ENCODE measurements at places on chromosomes 11 and 22.
A peak's percentile ranks its signal among the peaks of the same experiment; 100 is the strongest.

- H3K27ac ChIP-seq = no peak overlapping the region
- DNase-seq = no peak
- no peaks in the 10 kb centered on the region for H3K36me3 ChIP-seq
- peaks cover 15% of the 10 kb centered on the region for H3K4me1 ChIP-seq
- no peak overlapping the region for H3K4me3 ChIP-seq
Measured at GRCh38 chr11:115926138-115926537, 421.9 kb upstream of the CADM1 start.

GRCh38 chr11:17643506-17644405, 75.6 kb upstream of the MYOD1 start:
- no peaks in the 10 kb centered on the region for H3K36me3 ChIP-seq
- peaks cover 13% of the 10 kb centered on the region for H3K27me3 ChIP-seq
- no peak overlapping the region for H3K27ac ChIP-seq
- no peaks in the 10 kb centered on the region for H3K4me1 ChIP-seq
- no peak overlapping the region for H3K4me3 ChIP-seq

DNA sequence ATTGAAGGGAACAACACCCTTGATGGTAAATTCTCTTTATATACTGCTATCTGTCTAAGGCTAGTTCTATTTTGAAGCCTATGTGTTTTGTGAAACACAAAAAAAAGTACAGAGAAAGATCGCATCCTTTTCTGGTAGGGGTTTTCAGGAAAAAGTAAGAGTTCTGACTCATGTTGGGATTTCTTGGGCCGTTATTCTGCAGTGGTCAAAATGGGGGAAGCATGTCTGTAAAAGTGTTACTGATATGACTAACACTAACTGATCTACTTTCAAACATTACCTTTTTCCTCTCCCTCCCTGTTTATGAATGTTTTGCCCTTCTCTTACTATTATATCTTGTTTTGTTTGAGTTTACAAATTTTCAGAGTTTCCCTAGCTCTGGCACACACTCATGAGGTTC, 53.9 kb downstream of the CTNND1 start:
- DNase-seq = no peak
- H3K4me1 ChIP-seq = peaks cover 7% of the 10 kb centered on the region
- no peaks in the 10 kb centered on the region for H3K27me3 ChIP-seq
- peaks cover 32% of the 10 kb centered on the region for H3K36me3 ChIP-seq

DNA sequence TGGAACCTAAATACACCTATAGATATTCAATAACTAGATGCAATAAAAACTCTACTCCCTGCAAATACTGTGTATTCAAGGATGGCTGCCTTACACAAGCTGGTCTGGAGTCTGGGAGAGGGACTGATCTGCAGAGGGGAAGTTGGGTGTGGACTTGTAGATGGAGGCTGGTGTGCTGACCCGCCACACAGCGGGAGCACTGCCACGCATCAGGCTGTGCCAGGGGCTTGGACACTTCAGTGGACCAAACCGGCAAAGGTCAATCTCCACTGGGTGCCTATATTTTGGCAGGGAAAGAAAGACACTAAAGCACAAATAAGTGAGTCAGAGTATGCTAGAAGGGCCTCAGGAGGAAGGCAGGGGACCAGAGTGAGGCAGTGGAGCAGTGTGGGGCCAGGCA, 2.1 kb upstream of the SHANK3 start:
- peaks cover 13% of the 10 kb centered on the region for H3K4me1 ChIP-seq
- DNase-seq = no peak
- H3K27ac ChIP-seq = no peak overlapping the region
- no peak overlapping the region for H3K4me3 ChIP-seq
- H3K36me3 ChIP-seq = no peaks in the 10 kb centered on the region

GRCh38 chr22:20905415-20906386, 11.5 kb upstream of the CRKL start:
- no peak overlapping the region for H3K4me3 ChIP-seq
- no peak overlapping the region for H3K27ac ChIP-seq
- DNase-seq = no peak

- H3K4me3 ChIP-seq = no peak overlapping the region
- no peaks in the 10 kb centered on the region for H3K27me3 ChIP-seq
- H3K27ac ChIP-seq = no peak overlapping the region
- no peaks in the 10 kb centered on the region for H3K36me3 ChIP-seq
Measured at GRCh38 chr22:32909581-32910428, 108.3 kb downstream of the TIMP3 start.

GRCh38 chr11:7936615-7937014, 4.9 kb downstream of the OR10A3 start:
- no peak overlapping the region for H3K4me3 ChIP-seq
- no peak for DNase-seq
- H3K4me1 ChIP-seq = no peaks in the 10 kb centered on the region
- H3K36me3 ChIP-seq = no peaks in the 10 kb centered on the region
- H3K27me3 ChIP-seq = peaks cover 56% of the 10 kb centered on the region

DNA sequence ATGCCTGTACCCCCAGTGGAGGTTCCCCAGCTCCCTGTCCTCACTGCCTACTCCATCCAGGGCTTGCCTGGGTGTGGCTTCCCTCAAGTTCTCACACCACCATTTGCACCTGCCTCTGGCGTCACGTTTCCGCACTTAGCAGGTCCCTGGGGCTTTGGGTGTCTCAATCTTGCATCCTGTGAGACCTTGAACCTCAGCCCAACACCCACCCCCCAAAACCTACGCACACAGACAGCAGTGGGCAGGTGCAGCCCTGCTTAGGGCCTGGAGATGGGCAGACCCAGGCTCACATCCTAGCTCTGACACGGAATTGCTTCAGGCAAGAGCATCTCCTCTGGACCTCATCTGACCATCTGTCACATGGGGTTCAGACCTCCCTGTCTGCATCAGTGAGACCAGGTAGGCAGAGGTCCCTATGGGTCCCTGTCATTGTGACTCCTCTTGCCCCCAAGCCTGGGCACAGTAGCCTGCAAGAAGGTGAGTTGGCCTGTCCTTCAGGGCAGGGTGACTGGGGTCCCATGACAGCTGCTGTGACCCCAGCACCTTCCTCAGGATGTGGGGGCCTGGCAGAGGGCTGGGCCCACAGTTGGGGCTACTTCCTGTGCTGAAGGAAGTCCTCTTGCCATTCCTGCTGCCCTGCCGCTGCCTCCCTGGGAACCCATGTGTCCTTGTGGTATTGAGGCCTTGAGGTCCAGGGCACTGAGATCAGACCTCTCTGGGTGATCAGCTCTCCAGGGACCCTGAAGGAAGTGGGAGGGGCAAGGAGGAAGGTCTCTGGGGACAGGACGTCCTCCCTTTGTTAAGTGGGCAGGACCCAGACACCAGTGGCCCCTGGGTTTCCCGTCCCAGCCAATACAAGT, 2.0 kb downstream of the SIPA1 start:
- H3K4me3 ChIP-seq = peak overlapping the region; percentile 93
- DNase-seq = peak; percentile 62
- peaks cover 63% of the 10 kb centered on the region for H3K4me1 ChIP-seq
- no peaks in the 10 kb centered on the region for H3K27me3 ChIP-seq
- peaks cover 87% of the 10 kb centered on the region for H3K36me3 ChIP-seq

- H3K27ac ChIP-seq = no peak overlapping the region
- H3K27me3 ChIP-seq = no peaks in the 10 kb centered on the region
- DNase-seq = no peak
Measured at GRCh38 chr11:125637840-125638239, 12.9 kb downstream of the CHEK1 start.

DNA sequence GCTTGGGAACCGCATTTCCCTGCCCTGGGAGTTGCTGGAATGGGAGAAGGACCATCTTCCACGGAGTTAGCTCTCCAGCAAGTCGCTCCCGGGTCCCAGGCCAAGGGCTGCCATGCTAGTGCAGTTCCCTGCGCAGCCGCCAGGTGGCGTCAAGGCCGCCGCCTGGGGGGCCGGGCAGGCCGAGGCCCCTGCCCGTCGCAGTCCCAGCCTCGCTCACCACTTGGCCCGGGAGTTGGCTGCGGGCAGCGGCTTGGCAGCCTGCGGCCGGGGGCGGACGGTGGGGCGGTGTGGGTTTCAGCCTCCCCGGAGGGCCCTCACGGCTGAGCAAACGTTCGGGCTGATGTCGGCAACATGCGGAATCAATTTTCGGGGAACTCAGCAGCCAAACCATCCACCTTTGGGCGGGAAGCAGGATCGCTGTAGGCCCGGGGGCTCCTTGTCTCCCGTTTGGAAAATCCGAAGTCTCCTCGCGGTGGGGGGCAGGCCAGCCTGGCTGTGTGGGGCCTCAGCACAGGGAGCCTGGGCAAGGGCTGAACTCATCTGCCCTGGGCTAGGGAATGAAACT, 415.1 kb downstream of the SOX6 start:
- no peaks in the 10 kb centered on the region for H3K36me3 ChIP-seq
- no peak overlapping the region for H3K27ac ChIP-seq
- no peaks in the 10 kb centered on the region for H3K4me1 ChIP-seq
- H3K27me3 ChIP-seq = peaks cover 14% of the 10 kb centered on the region

GRCh38 chr11:38182126-38182866, 1584.3 kb upstream of the RAG2 start:
- H3K27me3 ChIP-seq = no peaks in the 10 kb centered on the region
- no peak for DNase-seq
- no peak overlapping the region for H3K27ac ChIP-seq
- no peak overlapping the region for H3K4me3 ChIP-seq

GRCh38 chr11:6563121-6563619, 40.2 kb downstream of the RRP8 start:
- no peak overlapping the region for H3K27ac ChIP-seq
- no peak overlapping the region for H3K4me3 ChIP-seq
- H3K27me3 ChIP-seq = no peaks in the 10 kb centered on the region

DNA sequence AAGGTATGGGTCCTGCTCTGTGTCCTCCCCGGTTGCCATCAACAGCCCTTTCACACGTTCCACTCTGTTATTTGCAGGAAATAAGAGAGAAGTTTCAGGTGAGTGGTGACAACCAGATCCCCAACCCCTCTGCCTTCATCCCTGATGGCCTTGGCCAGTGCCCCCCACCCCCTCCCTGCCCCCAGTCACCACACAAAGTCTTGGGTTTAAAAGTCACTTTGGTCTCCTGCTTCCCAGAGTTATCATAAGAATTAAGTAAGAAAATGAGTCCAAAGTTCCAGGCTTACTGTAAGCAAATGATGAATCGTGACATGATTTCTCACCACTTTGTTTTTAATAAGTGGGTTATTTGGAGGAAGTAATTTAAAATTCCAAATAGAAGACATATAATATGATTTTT, 9.2 kb upstream of the OAF start:
- H3K4me3 ChIP-seq = no peak overlapping the region
- peaks cover 38% of the 10 kb centered on the region for H3K27me3 ChIP-seq
- no peaks in the 10 kb centered on the region for H3K4me1 ChIP-seq
- H3K36me3 ChIP-seq = no peaks in the 10 kb centered on the region
- no peak for DNase-seq

- no peak overlapping the region for H3K4me3 ChIP-seq
- H3K27ac ChIP-seq = no peak overlapping the region
- DNase-seq = no peak
- H3K27me3 ChIP-seq = peaks cover 10% of the 10 kb centered on the region
- no peaks in the 10 kb centered on the region for H3K4me1 ChIP-seq
Measured at GRCh38 chr11:57167125-57167846, 14.5 kb upstream of the LRRC55 start.

- peaks cover 5% of the 10 kb centered on the region for H3K4me1 ChIP-seq
- no peak for DNase-seq
- H3K27ac ChIP-seq = no peak overlapping the region
- H3K4me3 ChIP-seq = no peak overlapping the region
- H3K36me3 ChIP-seq = no peaks in the 10 kb centered on the region
- peaks cover 24% of the 10 kb centered on the region for H3K27me3 ChIP-seq
Measured at GRCh38 chr22:41563051-41563711, 2.4 kb downstream of the CSDC2 start.

DNA sequence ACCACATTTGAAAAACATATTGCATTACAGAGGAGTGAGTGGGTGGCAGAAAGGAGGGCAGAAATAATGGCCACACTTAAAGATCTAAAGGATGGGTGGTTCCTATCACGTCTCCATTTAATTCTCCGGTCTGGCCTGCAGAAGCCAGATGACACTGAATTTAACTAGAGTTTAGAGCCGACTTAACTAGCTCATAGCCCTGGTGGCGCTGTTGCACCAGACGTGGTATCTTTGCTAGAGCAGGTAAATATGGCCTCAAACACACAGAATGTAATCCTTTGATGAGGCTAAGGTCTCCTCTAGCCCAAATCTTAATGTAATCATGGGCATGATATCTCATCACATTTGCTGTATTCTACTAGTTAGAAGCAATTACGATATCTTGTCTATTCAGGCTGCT, 51.5 kb upstream of the GAL start:
- H3K36me3 ChIP-seq = no peaks in the 10 kb centered on the region
- H3K4me3 ChIP-seq = no peak overlapping the region
- H3K4me1 ChIP-seq = no peaks in the 10 kb centered on the region
- no peak for DNase-seq

DNA sequence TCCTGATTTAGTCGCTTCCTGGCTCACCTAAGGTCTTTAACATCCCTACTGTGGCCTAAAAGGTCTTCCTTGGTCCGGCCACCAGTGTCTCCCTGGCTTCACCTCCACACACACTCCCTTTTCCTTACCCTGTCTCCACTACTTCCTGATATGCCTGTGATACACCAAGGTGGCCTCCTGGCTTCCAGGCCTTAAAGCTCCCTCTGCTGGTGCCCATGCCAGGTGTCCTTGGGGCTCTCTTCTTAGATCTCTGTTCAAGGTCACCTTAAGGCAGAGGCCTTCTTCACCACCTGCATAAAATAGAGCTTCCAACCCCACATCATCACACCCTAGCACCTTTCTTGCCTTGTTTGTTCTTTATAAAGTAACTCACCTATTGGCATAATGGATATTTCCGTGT, 787.7 kb downstream of the NTM start:
- no peaks in the 10 kb centered on the region for H3K27me3 ChIP-seq
- H3K27ac ChIP-seq = no peak overlapping the region
- H3K36me3 ChIP-seq = no peaks in the 10 kb centered on the region
- H3K4me1 ChIP-seq = no peaks in the 10 kb centered on the region
- H3K4me3 ChIP-seq = no peak overlapping the region

GRCh38 chr11:76291576-76292526, 85.5 kb upstream of the WNT11 start:
- no peak overlapping the region for H3K4me3 ChIP-seq
- H3K36me3 ChIP-seq = no peaks in the 10 kb centered on the region
- H3K4me1 ChIP-seq = peaks cover 37% of the 10 kb centered on the region

- peak overlapping the region; percentile 84 for H3K27ac ChIP-seq
- H3K27me3 ChIP-seq = no peaks in the 10 kb centered on the region
- no peak for DNase-seq
- H3K4me3 ChIP-seq = no peak overlapping the region
- peaks cover 48% of the 10 kb centered on the region for H3K36me3 ChIP-seq
Measured at GRCh38 chr11:71946144-71946571, 17.3 kb downstream of the RNF121 start.

- DNase-seq = no peak
- H3K27me3 ChIP-seq = peaks cover 4% of the 10 kb centered on the region
- H3K36me3 ChIP-seq = no peaks in the 10 kb centered on the region
- no peak overlapping the region for H3K4me3 ChIP-seq
- H3K27ac ChIP-seq = no peak overlapping the region
Measured at GRCh38 chr22:48510599-48510998, 1317.1 kb downstream of the BRD1 start.

GRCh38 chr22:30046716-30047363, 33.4 kb upstream of the HORMAD2 start:
- no peak overlapping the region for H3K4me3 ChIP-seq
- DNase-seq = no peak
- H3K4me1 ChIP-seq = peaks cover 18% of the 10 kb centered on the region
- no peak overlapping the region for H3K27ac ChIP-seq

GRCh38 chr11:111726301-111726713, 39.9 kb downstream of the PPP2R1B start:
- no peaks in the 10 kb centered on the region for H3K27me3 ChIP-seq
- no peaks in the 10 kb centered on the region for H3K4me1 ChIP-seq
- no peak overlapping the region for H3K4me3 ChIP-seq
- DNase-seq = no peak
- H3K36me3 ChIP-seq = peaks cover 76% of the 10 kb centered on the region

Measured in activated T-cell treated with anti-CD3 and anti-CD28 coated beads, Interleukin-2, amount 50 U/mL, for 24 hours (primary cell).